ENCODE measurements at places on chromosomes 13 and 19. TPM values are rescaled to one million over a fixed set of nuclear protein-coding genes. Genes with fewer than 3 reads are reported as not detected.

GRCh38 chr19:41420101-41420880, 6.9 kb downstream of the B3GNT8 start:
- no peak overlapping the region for H3K4me3 ChIP-seq
- no peaks in the 10 kb centered on the region for H3K27me3 ChIP-seq
- no peaks in the 10 kb centered on the region for H3K4me1 ChIP-seq
- H3K36me3 ChIP-seq = peaks cover 13% of the 10 kb centered on the region

SHC2 gene
- total RNA-seq = 28.7 TPM

GRCh38 chr13:42548731-42549551, 25.0 kb upstream of the TNFSF11 start:
- no peak overlapping the region for H3K27ac ChIP-seq
- peaks cover 27% of the 10 kb centered on the region for H3K4me1 ChIP-seq
- H3K4me3 ChIP-seq = no peak overlapping the region
- no peaks in the 10 kb centered on the region for H3K27me3 ChIP-seq
- no peak for DNase-seq

PLK5 gene
- total RNA-seq = not detected

CCL25 gene
- total RNA-seq = not detected

DNA sequence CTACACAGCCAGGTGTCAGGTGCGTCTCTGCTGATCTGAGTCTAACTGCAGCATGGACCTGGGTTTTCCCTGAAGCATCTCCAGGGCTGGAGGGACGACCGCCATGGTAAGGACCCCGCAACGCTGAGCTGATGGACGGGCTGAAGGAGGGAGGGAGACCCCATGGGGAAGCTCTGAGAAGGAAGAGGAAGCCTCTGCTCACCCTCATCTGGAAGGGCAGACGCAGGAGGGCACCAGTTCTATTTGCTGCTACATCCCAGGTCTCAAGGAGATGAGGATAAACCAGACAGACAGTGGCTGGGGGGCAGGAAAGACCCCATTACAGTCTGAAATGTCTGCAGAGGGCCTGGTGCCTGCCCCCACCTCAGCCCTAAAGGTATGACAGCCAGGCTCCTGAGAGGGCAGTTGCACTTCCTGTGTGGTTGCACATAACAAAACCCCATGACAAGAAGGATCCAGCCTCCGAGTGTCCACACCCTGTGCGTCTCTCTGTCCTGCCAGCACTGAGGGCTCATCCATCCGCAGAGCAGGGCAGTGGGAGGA, at the start of gene LILRA2:
Gene LILRA2 (plus strand): TSS at position 461 of the 543 bp plus-strand sequence. CDS start 89 bp downstream, outside the sequence.
- no peak for DNase-seq
- no peaks in the 10 kb centered on the region for H3K36me3 ChIP-seq
- H3K4me1 ChIP-seq = no peaks in the 10 kb centered on the region
- no peak within 1 kb of the TSS for H3K4me3 ChIP-seq
- no peaks in the 10 kb centered on the region for H3K27me3 ChIP-seq

ETHE1 gene
- 30.4 TPM for total RNA-seq

DNA sequence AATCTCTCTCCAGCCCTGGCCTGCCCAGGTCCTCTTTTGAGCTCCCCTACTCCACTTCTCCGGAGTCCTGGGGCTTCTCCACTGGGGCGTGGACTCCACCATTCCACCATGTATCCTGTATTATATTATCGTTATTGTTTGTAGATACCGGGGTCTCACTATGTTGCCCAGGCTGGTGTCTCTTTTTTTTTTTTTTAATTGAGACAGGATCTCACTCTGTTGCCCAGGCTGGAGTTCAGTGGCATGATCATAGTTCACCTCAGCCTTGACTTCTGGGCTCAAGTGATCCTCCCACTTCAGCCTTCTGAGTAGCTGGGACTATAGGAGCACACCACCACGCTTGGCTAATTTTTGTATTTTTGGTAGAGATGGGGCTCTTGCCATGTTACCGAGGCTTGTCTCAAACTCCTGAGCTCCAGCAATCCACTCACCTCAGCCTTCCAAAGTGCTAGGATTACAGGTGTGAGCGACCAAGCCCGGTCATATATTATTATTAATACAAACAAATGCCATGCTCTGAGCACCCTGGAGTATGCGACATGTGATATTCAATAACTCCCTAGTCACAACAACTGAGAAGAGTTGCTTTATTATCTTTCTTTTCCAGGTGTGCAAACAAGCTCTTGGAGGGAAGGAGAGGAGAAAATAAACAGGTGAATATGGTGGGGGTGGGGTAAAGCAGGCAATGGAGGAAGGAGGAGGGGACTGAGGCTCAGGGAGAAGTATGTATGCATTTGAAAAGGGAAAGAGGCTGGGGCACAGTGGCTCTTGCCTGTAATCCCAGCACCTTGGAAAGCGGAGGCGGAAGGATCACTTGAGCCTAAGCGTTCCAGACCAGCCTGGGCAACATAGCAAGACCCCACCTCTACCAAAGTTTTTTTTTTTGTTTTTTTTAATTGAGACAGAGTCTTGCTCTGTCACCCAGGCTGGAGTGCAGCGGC, 2.8 kb upstream of the CERS4 start:
- no peak overlapping the region for H3K4me3 ChIP-seq
- no peaks in the 10 kb centered on the region for H3K27me3 ChIP-seq
- H3K4me1 ChIP-seq = peaks cover 21% of the 10 kb centered on the region
- no peak overlapping the region for H3K27ac ChIP-seq

ZNF177 gene
- 0.51 TPM for total RNA-seq

All from liver (tissue), 10 donors.